Activated CD4-positive, alpha-beta memory T cell treated with anti-CD3 and anti-CD28 coated beads for 36 hours (primary cell): ENCODE measurements at places on chromosomes 1 and 21.

DNA sequence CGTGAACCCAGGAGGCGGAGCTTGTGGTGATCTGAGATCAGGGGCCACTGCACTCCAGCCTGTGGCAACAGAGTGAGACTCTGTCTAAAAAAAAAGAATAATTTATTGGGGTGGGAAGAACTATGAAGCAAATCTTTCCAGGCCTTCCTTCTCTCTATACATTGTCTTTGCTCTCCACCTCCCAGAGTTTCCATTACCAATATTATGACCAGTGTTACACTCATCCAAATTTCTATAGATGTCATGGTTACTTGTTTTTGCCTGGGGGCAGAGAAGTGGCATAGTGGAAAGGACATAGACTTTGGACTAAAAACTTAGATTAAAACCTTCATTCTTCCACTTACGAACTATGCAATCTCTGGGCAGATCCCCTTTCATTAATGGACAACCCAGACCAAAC is 10.1 kb downstream of the FASLG start:
- DNase-seq: no peak

- DNase-seq: no peak
Measured at GRCh38 chr1:234373959-234374254, 651 bp downstream of the COA6 start.

DNA sequence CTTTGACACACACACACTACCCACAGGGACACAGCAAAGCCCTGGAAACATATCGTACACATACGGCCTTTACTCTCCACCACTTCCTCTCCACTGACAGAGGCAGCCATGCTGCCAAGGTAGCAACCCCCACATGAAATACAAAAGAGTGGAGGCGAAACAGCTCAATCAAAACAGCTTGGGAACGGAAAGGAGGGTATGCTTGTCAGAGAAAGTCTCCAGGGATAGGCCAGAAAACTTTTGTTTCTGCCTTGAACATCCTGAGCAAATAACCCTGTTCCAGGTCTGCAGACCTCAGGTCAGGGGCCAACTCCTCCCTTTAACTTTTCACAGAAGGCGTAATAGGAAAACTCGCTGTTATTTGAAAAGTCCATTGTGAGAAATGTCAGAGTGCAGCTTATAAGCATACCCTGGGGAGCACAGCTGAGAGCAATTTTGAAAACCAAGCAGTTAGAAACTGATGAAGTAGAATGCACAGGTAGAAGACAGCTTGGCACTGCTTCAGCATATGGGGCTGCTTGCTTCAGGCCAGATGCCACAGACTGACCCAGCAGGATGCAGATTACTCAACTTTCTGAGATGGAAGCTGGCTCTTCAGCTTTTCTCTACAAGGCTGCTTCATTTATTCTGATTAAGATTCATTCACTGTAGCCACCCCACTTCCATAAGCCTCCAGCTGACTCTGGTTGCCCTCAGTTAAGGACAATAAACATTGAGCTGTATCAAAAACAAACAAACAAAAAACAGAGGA is 18.0 kb downstream of the KIAA0319L start:
- DNase-seq: peak; percentile 56

GRCh38 chr1:218259800-218260199 is 25.3 kb upstream of the RRP15 start:
- no peak for DNase-seq

- DNase-seq: no peak
Measured at GRCh38 chr1:82179131-82179530, 378.4 kb downstream of the ADGRL2 start.

GRCh38 chr1:19029191-19030085 is 73.0 kb upstream of the IFFO2 start:
- DNase-seq: no peak

- no peak for DNase-seq
Measured at GRCh38 chr1:199811163-199811562, 216.3 kb upstream of the NR5A2 start.

- DNase-seq: no peak
Measured at GRCh38 chr1:203408486-203409481, 57.9 kb upstream of the FMOD start.

GRCh38 chr1:230087028-230087716 is 20.1 kb downstream of the GALNT2 start:
- DNase-seq: no peak

- DNase-seq: peak; percentile 77
Measured at GRCh38 chr1:30758785-30759380, 1.3 kb upstream of the LAPTM5 start.

DNA sequence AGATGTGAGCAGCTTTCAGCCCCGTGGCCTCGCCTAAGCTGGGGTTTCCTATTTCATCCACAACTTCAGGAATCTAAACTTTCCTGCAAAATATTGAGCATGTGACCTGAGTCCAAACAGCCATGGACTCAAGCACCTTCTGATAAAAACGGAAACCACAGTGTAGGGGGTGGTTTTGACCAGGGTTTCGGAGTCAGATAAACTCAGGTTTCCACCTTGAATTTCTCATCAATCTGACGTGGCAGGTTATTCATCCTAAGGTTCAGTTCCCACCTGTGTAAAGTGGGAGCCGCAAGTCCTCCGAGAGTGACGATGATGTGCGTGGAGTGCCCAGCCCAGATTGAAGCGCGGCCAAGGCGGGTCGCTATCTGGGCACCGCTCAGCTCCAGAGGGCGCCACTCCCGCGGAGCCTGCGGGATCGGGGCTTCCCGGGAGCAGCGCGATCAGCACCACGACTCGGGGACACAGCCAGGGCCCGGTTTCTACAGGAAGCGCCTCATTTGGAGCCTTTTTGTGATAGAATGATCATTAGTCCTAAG is 871 bp upstream of the ETS2 start:
- DNase-seq: peak; percentile 71

GRCh38 chr1:16187748-16188401 is 24.6 kb downstream of the ARHGEF19 start:
- DNase-seq: peak; percentile 83

GRCh38 chr1:10962483-10962882 is 50.0 kb upstream of the TARDBP start:
- DNase-seq: no peak

DNA sequence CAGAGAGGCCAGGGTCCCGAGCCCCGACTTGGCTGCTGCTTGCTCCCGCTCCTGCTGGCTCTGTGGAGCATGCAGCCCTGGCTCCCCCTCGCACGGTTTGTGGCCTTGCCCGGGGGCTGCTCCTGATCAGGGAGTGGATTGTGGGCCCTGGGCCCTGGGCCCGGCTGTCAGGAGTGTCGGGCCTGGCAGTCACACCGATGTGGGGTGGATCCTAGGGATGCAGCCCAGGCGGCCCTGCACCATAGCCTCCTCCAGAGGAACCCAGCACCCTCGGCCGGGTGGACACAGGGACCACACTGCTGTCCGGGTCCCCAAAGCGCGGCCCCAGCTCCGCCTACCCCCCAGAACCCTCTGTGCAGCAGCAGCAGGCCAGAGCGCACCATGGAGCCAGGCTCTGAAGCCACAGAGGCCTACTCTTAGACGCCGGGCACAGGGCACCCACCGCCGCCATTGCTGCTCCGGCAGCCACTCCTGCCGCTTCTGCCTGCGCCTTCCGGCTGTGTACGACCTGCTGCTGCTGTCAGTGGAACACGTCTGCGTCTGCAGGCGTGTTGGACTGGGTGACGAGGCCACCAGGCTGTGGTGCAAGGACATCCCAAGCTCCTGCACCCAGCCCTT is 9.4 kb downstream of the SLX9 start:
- DNase-seq: no peak

DNA sequence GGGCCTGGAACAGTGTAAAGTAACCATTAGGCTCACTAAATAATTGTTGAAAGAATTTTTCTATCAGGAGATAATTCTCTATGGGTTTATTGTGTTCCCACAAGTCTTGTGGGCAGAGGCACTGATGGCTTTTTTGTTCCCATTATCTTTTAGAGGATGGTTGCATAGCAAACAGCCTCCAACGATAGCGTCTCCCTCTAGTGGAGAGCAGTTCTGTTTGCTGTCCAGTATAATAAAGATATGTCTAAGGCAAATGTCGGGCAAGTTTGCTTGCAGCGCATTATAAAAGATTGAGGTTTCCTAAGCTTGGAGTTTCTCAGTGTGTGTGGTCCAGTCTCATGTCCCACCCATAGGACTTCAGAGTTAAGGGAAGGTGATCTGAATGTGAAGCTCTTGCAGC is 1.3 kb upstream of the SLC6A17 start:
- DNase-seq: no peak

GRCh38 chr1:241834733-241835377 is 13.1 kb upstream of the EXO1 start:
- DNase-seq: no peak

DNA sequence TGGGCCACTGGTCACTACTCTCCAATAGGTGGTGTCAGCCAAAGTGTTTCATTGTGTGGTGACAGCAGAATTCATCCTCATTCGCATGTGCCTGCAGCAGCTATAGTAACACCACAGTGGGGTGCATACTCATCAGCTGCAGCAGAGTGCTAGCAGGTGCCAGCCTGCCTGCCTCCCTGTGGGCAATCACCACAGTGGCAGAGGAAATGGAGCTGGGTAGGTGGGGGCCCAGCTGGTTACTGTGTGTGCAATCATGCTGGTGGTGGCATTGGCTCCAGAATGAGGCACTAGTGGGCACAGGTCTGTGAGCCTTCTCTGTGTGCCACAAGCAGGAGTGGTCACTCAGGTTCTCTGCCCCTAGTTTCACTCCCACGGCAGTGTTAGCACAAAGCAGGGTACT is 579.2 kb downstream of the PTPRC start:
- no peak for DNase-seq

DNA sequence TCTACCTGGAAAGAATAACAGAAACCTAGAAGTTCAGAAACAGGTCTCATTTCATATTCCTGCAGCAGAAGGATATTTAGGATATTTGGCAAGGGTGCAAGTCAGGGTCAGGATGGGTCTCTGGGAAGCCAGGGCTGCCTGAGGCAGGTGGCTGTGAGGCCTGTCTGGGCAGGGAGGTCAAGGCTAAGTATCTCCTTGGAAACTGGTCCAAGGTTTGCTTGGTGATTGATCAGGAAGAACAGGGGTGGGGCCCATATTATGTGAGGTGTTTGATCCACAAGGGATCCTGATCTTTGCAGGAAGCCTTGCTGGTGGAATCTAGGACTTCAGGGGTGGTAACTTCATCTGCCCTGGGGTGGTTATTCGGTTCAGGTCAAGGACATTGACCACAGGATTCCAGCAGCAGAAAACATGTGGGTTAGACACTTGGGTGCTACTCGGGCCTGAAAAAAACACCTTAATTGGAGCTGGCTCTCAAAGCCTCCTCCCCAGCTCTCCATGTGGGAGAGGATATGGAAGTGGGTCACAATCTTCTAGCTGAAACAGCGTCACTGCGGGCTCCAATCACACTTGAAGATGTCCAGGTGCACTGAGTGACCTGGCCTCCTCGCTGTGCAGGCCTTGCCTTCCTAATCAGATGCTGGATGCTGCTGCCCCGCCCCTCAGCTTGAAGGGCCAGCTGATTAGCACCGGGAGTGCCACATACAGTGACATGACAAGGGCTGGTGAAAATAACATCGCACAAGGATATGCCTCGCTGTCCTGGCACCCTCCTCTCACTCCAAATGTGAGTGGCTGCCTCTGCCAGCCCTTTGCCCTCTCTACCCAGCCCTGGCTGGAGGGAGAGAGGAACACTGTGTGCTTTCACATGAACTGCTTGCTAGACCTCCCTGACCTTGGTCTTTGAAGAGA is 8.7 kb downstream of the CTNNBIP1 start:
- no peak for DNase-seq

- no peak for DNase-seq
Measured at GRCh38 chr1:38166461-38166860, 119.9 kb upstream of the POU3F1 start.

DNA sequence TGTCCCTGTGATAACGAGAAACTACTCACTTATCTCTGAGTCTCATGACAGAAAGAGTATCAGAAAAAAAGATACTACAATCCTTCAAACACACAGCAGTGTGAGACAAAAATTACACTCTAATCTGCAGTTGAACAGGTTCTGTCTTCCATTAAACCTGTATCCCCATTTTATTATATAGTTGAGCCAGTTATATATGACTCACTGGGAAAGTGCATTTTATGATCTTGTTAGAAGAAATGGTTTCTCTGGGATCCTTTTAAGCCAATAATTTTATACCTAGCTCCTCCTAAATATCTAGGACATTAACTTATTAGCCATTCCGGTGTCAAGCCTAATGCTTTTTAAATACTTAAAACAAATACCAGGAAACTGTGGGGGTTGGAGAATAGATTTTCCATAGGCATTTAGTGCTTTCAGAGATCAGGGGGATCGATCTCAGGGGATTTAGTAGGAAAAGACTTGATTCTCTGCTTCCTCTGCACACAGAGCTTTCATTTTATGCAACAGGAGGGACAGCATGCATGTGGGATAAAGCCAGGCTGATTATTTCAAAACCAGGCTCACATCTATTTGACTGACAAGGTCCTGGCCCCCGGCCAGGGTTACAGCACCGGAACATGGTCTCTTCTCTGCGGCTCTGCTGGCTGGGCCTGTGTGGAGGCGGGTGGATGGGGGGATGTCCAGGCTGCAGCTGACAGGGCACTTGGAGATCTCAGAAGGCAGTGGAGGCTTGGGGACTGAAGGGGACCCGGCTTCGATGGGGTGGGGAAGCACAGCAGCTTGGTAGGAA is 310.6 kb downstream of the DISC1 start:
- DNase-seq: no peak

- DNase-seq: no peak
Measured at GRCh38 chr1:1360506-1361169, 2.3 kb upstream of the MXRA8 start.

DNA sequence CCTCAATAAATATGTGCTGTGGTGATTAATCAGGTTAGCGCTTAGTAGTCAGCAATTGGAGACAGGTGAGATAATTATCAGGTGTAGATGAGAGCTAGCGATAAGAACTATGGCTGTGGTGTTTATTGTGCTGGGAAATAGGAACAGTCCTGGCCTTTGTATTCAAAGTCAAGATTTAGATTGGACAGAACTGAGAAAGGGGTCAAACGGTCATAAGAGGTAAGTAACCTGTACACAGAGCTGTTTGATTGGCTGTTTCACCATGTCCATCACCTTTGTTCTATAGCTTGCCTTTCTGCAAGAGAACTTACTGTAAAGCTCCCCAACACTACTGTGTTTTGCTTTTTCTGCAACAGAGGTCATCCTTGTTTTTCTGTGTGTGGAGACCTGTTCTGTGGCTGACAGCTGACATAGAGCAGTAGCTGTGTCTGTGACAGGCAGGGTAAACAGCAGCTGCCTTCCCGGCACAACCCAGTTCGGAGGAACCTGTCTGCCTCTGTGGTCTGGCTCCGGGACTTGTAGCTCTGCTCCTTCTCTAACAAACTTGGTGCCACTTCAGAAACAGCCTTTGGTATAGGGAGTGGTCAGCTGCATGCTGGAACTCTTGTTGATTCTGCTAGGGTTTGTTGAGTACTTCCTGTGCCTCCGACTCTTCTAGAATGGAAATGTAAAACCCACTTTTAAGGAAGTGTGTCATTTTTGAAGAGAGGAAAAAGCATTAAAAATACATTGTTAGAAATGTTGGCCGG is 21.1 kb upstream of the CDC42 start:
- DNase-seq: peak; percentile 67
